Glutamatergic neuron (in vitro differentiated cells): ENCODE measurements at places on chromosomes 12 and 14.
A peak's percentile ranks its signal among the peaks of the same experiment; 100 is the strongest.

GRCh38 chr14:75395862-75396261, 32.0 kb upstream of the JDP2 start:
- peak overlapping the region; percentile 5 for H3K4me3 ChIP-seq
- no peak for DNase-seq
- no peaks in the 10 kb centered on the region for H3K27me3 ChIP-seq
- peak overlapping the region; percentile 11 for H3K27ac ChIP-seq
- H3K4me1 ChIP-seq: peaks cover 7% of the 10 kb centered on the region
- H3K36me3 ChIP-seq: peaks cover 21% of the 10 kb centered on the region

GRCh38 chr14:102389246-102389645, 26.5 kb downstream of the TECPR2 start:
- peaks cover under 1% of the 10 kb centered on the region for H3K27me3 ChIP-seq
- no peak overlapping the region for H3K27ac ChIP-seq
- peaks cover 5% of the 10 kb centered on the region for H3K36me3 ChIP-seq
- H3K4me3 ChIP-seq: no peak overlapping the region

DNA sequence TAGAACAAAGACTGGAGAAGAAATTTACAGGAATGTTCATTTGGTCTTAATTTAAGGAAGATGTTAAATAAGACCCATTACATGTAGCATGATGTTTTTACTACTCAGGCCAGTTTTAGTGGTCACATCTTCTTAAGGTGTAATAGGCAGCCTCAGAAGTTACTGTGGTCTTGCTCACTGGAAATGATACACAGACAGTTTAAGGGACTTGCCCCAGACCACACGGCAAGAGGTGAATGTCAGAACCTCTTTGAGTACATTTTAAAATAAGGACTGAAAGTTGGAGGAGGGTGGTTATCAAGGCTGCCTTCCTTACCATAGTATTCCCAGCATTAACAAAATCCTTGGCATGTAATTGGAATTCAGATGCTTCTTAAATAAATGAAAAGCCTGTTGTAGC, 37.9 kb downstream of the LRRK2 start:
- no peaks in the 10 kb centered on the region for H3K4me1 ChIP-seq
- H3K27ac ChIP-seq: no peak overlapping the region
- no peaks in the 10 kb centered on the region for H3K27me3 ChIP-seq
- H3K4me3 ChIP-seq: no peak overlapping the region
- no peak for DNase-seq

- H3K4me1 ChIP-seq: peaks cover 4% of the 10 kb centered on the region
- no peak overlapping the region for H3K27ac ChIP-seq
- no peaks in the 10 kb centered on the region for H3K36me3 ChIP-seq
- no peak for DNase-seq
Measured at GRCh38 chr14:70964492-70964891, 57.2 kb downstream of the PCNX1 start.

DNA sequence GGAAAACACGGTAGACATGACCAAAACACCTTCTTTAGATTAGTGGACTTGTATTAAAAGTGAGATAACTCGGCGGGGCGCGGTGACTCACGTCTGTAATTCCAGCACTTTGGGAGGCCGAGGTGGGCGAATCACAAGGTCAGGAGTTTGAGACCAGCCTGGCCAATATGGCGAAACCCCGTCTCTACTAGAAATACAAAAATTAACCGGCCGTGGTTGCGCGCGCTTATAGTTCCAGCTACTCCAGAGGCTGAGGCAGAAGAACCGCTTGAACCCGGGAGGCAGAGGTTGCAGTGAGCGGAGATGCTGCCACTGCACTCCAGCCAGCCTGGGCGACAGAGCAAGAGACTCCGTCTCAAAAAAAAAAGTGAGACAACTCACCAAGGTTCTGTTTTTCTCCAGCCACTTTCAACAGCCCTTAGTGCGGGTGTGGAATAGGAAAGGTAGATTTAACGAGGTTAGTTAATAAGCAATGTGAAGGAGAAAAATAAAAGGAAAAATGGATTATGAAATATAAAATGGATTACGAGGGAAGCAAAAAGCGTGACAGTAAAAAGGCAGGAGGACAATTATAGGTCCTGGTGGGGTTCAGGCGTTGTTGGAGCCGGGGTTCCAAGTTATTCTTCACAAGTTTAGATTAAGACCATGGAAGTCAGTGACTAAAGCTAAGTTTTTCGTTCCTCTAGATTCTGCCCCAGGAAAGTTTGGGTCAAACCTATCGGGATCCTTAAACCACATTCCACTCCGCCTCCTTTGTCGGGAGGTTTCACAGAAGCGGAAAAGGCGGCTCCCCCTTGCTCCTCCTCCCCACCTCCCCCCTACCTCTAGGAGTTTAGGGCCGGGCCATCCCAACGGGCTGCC, 534 bp downstream of the PPP2R3C start:
- peaks cover 12% of the 10 kb centered on the region for H3K4me1 ChIP-seq
- peak overlapping the region; percentile 93 for H3K4me3 ChIP-seq
